ENCODE measurements at places on chromosomes 12 and 14.

GRCh38 chr12:31650918-31651317 lies 8.6 kb upstream of the ETFBKMT start:
- no peak for DNase-seq

DNA sequence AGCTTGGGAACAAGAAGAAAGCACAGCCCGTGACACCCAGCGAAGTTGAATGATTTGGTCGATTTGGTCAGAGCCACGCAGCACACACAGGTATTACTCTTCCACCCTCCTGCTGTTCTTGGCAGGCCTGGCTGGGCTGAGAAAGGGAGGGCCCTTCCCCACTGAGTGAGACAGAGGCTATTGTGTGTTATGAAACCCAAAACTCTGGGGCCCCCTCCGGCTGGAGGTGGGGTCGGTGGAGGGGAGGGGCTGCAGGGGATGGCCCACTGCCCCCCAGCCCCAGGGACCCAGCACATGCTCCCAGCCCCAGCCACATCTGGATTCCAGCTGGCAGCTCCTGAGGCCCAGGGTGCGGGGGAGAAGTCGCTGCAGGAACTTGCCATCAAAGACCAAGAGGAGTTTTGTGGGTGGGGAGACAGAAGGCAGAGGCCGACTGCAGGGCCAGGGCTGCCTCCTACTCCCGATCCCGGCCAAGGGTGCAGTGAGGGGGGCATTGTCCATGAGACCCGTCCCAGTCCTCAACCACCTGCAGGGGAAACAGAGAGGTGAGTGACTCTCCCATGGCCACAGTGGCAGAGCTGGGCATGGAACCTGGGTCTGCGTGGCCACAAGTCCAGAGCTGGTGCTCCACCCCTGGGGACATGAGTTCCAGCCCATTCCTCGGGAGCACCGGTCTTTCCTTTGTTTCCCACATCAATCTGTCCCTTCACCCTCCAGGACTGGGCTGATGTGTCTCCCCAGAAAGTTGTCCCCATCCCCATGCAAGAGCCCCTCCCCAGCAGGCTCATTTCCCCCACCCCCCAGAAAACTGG lies 8.7 kb downstream of the TMEM119 start:
- DNase-seq, result no peak

DNA sequence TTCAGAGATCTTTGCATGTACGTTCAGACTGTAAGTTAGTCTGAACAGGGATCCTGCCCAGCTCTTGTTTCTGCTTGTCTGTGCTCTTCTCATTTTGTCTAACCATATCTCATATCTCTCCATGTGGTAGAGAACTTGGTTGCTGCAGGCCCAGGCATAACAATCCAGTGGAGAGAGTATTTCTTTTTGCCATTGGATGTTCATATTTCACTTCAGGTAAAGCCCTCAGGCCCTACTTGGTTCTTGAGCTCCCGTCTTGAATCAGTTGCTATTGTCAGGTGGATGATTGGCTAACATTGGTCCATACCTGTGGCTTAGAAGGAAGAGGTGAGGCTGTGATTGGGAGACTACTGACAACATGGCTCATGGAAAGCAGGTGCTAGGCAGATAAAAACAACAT lies 357.7 kb upstream of the FLRT2 start:
- DNase-seq, result no peak

GRCh38 chr14:62776300-62776699 lies 269.0 kb downstream of the KCNH5 start:
- no peak for DNase-seq

GRCh38 chr12:4261655-4262054 lies 11.9 kb upstream of the CCND2 start:
- no peak for DNase-seq

GRCh38 chr12:45986641-45987339 lies 3.6 kb downstream of the SCAF11 start:
- no peak for DNase-seq

- DNase-seq, result no peak
These were observed 273.9 kb downstream of the ZFP36L1 start for GRCh38 chr14:68518761-68519670.

- DNase-seq, result no peak
These were observed 79.4 kb downstream of the METTL25 start for GRCh38 chr12:82437744-82438143.

All from activated T-cell treated with anti-CD3 and anti-CD28 coated beads for 1 hour (primary cell).